Cardiac atrium fibroblast (primary cell): ENCODE measurements at places on chromosomes 6 and 20. TPM values are rescaled to one million over a fixed set of nuclear protein-coding genes. Genes with fewer than 3 reads are reported as not detected.

CTAGE9 gene
- total RNA-seq = not detected in 2 replicates

ADGB gene
- not detected in 2 replicates for total RNA-seq

ACTL10 gene
- total RNA-seq = 2.4 and 4.5 TPM in 2 replicates

KIAA1755 gene
- under 0.01 and 0.32 TPM in 2 replicates for total RNA-seq

TP53INP2 gene
- total RNA-seq = 5.8 and 10.4 TPM in 2 replicates

BTN3A1 gene
- 6.2 and 7.8 TPM in 2 replicates for total RNA-seq

GID8 gene
- 21.5 and 23.7 TPM in 2 replicates for total RNA-seq

CALHM5 gene
- total RNA-seq = 6.7 and 8.9 TPM in 2 replicates

GHRH gene
- total RNA-seq = not detected in 2 replicates

GFOD1 gene
- 14.4 and 18.1 TPM in 2 replicates for total RNA-seq

RUNX2 gene
- total RNA-seq = 0.49 and 0.72 TPM in 2 replicates

EXOC2 gene
- 18.6 and 24.8 TPM in 2 replicates for total RNA-seq

NFATC2 gene
- 0.16 and 0.36 TPM in 2 replicates for total RNA-seq

MTFR2 gene
- total RNA-seq = 0.90 and 0.97 TPM in 2 replicates

GPLD1 gene
- total RNA-seq = 1.8 TPM in 1 of 2 replicates, not detected in the other

NQO2 gene
- total RNA-seq = 30.1 and 49.6 TPM in 2 replicates

CRISP2 gene
- total RNA-seq = not detected in 2 replicates

KCNQ5 gene
- 0.36 and 1.5 TPM in 2 replicates for total RNA-seq

SIRPB2 gene
- not detected in 2 replicates for total RNA-seq

PAX1 gene
- not detected in 2 replicates for total RNA-seq

LY6G6C gene
- not detected in 2 replicates for total RNA-seq

FAM83C gene
- not detected in 2 replicates for total RNA-seq

ADGRG6 gene
- 1.4 and 2.3 TPM in 2 replicates for total RNA-seq

RGS17 gene
- 1.8 and 4.0 TPM in 2 replicates for total RNA-seq

LTB gene
- total RNA-seq = not detected in 2 replicates

BIRC7 gene
- total RNA-seq = not detected in 2 replicates

LY6G5C gene
- total RNA-seq = not detected in 2 replicates

NCOA3 gene
- 29.4 and 30.6 TPM in 2 replicates for total RNA-seq

TRIM15 gene
- total RNA-seq = not detected in 2 replicates

ECT2L gene
- total RNA-seq = under 0.01 TPM in 1 of 2 replicates, not detected in the other

WFDC12 gene
- not detected in 2 replicates for total RNA-seq

NRSN1 gene
- total RNA-seq = not detected in 2 replicates

VSTM2L gene
- total RNA-seq = 1.8 and 3.2 TPM in 2 replicates

RIPOR3 gene
- 2.5 and 4.2 TPM in 2 replicates for total RNA-seq

MRPL18 gene
- total RNA-seq = 90.1 and 96.4 TPM in 2 replicates

GLO1 gene
- total RNA-seq = 116 and 124 TPM in 2 replicates

COL9A1 gene
- total RNA-seq = not detected in 2 replicates

SAMD10 gene
- 1.1 and 2.4 TPM in 2 replicates for total RNA-seq

NMBR gene
- total RNA-seq = not detected in 2 replicates

SLC17A2 gene
- not detected in 2 replicates for total RNA-seq

KIF25 gene
- not detected in 2 replicates for total RNA-seq

FLRT3 gene
- total RNA-seq = 0.81 and 0.90 TPM in 2 replicates

GINM1 gene
- total RNA-seq = 76.9 and 80.8 TPM in 2 replicates
